ENCODE measurements at places on chromosomes 1 and 21.
A peak's percentile ranks its signal among the peaks of the same experiment; 100 is the strongest.

- DNase-seq = no peak
Observed at GRCh38 chr1:107936498-107937481, 28.2 kb downstream of the VAV3 start.

GRCh38 chr1:185156288-185156853 lies 382 bp downstream of the TRMT1L start:
- DNase-seq = peak; percentile 67

DNA sequence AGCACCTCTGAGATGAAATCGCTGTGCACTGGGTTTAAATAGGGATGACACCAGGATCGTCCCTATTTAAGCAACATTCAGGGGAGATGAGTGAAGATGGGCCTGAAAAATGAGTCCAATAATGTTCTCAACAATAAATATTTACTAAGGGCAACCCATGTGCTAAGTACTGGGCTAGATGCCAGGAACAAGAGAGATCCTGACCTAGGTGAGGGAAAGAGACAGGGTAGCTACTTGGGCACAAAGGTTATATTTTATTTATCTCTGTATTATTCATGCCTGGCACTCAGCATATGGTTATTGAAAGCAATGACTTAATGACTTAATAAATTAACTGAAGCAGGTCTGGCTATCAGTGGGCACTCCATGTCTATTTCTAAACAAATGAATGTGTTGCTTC lies 27.4 kb upstream of the AVPR1B start:
- DNase-seq = no peak

DNA sequence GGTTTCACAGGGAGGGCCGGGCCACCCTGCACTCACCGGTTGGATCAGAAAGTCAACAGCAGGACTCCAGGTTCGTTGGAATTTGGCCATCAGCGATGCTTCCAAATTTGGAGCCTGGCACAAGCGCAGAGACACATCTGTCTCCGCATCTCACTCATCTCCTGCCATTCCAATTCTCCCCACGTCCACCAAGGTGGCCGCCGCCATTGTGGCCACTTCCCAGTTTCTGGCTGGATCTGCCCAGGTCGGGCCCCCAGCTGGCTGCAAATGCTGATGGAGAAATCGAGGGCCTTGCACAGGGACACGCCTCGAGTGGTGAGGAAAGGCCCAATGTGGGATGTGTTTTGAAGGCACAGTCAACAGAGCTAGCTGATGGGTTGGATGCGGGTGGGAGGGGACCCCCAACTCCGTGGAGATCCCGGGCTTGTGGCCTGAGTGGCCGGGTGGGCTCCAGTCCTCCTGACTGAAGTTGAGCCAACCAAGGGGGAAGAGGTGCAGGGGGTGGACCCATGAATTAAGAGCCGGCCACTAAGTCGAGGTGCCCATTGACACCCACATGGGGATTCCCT lies 102.7 kb downstream of the CRYAA start:
- no peak for DNase-seq

- DNase-seq = no peak
Observed at GRCh38 chr1:8661185-8662110, 156.0 kb downstream of the RERE start.

DNA sequence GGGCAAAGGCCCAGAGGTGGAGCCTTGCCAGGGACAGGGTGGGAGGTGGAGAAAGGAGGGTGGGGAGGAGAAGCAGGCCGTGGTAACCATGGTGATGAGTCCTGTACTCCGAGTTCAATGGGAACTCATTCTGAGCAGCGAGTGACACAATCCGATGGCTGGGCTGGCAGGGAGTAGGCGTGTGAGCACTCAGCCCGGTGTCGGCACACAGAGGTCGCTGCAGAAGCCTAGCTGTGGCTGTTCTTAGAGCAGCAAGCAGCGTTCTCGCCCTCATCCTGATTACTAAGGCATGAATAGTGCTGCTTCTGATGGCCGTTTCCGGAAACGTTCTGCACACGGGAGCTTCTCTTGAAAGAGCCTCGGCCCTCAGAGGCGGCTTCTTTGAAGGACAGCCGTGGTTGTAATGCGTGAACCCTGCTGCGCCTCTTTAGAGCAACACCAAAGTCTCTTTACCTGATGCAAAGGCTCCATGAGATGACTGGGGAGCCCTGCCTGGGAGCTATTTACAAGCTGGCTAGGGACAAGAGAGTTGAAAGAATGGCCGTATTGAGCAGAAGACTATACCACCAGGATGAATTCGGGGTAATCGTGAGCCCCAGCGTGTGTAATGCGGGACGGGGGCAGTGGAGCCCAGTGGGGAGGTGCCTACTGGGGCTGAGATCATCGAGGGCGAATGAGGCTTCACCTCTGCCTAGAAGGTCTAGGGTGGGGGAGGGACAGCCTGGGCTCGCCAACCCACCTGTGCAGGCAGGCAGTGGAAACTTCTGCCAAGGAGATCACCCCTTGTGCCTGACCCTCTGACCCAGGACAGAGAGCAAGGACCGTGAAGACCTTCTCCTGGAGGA lies 72.8 kb upstream of the PAX7 start:
- no peak for DNase-seq

- DNase-seq = no peak
Observed at GRCh38 chr1:4044967-4045366, 144.9 kb upstream of the C1orf174 start.

GRCh38 chr1:78229344-78229743 lies 183.6 kb downstream of the GIPC2 start:
- no peak for DNase-seq

- DNase-seq = no peak
Observed at GRCh38 chr1:174324939-174325338, 122.8 kb upstream of the GPR52 start.

- DNase-seq = no peak
Observed at GRCh38 chr1:185215911-185216310, 58.9 kb downstream of the SWT1 start.

GRCh38 chr1:222732216-222733159 lies 4.5 kb upstream of the FAM177B start:
- DNase-seq = no peak

DNA sequence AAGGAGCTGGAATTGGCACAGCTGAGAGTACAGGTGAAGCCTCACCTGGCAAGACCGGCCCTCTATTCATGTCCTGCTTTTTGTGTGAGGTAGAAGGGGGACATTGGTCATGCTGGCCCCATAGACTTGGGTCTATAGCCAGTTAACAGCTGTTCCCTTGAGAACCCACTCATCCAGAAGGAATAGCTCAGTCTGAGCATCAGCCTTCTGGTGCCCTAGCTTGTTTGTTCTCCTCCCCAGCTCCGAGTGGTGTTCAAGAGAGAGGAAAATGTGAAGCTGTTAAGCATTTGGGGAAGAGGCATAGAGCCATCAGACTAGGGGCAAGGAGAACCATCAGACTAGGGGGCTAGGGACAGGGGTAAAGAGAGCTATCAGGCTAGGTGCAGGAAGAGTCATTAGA lies 290.9 kb downstream of the SIPA1L2 start:
- no peak for DNase-seq

GRCh38 chr1:47434051-47434842 lies 3.6 kb upstream of the FOXD2 start:
- DNase-seq = no peak

GRCh38 chr1:201191653-201192260 lies 1.1 kb downstream of the IGFN1 start:
- no peak for DNase-seq

Measured in stimulated activated naive CD4-positive, alpha-beta T cell (primary cell).